Amygdala (tissue), 56 donors: ENCODE measurements at places on chromosomes 2 and 18.

GRCh38 chr18:484749-485464 is 15.6 kb downstream of the COLEC12 start:
- no peak for DNase-seq

- no peak for DNase-seq
Measured at GRCh38 chr2:220162320-220162719, 534.9 kb downstream of the SLC4A3 start.

GRCh38 chr2:229003256-229003655 is 267.8 kb downstream of the PID1 start:
- no peak for DNase-seq

DNA sequence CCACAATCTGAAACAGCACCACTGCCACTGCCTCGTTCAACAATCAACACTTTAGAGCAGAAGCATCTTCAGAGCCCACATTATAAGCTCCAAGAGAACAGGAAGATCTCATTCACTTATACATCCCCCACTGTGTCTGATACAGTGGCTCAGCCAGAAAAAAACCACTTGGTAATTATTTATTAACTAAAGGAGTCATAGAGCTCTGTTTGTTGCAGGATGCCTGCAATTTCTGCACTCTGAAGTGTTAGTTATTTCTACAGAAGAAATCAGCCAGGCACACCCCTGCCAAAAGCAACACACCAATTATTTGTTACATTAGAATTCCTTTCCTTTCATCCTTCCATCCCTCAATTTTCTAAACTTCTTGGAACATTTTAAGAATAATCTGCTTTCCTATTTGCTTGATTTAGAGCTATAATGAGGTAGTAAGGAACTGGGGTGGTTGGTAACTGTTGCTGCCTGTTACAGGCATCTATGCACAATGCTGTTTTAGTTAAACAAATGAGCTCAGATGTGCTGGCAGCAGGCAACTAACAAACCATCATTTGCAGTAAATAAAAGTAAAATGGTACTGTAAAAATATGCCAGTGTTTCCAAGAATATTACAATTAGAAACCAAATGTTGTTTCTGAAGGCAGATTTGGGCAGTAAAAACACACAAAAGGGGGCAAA is 59.9 kb downstream of the DYM start:
- DNase-seq: no peak

DNA sequence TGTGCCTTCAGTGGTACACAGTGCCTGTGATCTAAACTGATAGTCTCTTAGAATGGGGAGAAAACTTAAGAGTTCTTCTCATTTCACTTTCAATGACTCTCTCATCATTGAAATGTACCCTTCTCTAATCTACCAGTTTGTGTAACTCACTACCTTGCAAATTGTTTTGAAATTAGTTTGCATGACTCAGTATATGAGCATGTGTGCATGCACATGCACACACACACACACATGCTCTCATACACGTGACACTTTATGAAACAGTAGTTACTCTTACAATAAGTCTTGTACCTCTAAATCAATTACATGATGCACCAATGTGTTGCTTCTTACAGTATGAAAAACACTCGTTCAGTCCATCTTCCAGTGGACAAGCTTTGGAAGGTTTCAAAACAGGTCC is 10.6 kb downstream of the LYPD6B start:
- DNase-seq: no peak

DNA sequence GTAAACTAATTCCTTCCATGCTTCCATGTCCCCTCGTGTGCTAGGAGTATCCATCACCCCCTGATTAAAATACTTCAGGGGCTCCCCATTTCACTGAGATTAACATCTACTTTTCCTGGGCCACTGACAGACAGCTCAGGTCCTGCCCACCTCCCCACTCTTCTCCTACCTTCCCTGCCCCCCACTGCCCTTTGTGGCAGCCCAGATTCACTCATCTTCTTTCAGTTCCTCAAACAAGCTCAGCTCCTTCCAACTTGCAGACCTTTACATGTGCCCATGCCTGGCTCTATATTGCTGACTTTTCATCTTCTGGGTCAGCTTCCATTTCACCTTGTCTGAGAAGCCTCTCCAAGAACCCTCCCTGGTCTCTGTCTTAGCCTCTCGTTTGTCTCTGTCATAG is 12.0 kb downstream of the RUFY4 start:
- no peak for DNase-seq

- no peak for DNase-seq
Measured at GRCh38 chr2:43276266-43276941, 50.0 kb upstream of the ZFP36L2 start.

DNA sequence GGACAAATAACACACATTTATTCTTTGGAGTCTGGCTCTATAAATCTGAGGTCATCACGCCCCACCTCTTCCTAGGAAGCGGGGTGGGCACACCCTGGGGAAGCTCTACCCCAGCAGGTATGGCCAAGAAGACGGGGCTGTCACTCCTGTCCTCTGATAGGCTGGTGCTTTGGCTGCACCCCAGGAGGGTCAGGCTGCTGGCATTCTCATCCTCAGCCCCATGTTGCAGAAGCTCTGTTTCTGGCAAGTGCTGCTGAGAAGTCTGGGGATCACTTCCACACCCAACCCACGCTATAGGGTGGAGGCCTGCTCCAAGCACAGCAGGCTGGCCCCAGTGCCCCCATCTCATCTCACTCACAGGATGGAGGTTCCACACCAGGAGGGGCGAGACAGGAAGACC is 17.6 kb downstream of the ARHGEF4 start:
- DNase-seq: no peak

- no peak for DNase-seq
Measured at GRCh38 chr2:40579247-40579646, 127.4 kb upstream of the SLC8A1 start.

- DNase-seq: no peak
Measured at GRCh38 chr2:216617159-216617815, 15.9 kb upstream of the IGFBP2 start.
